Stimulated activated CD4-positive, alpha-beta T cell treated with anti-CD3 and anti-CD28 coated beads, Interleukin-4, amount 100 ng/mL, for 4 hours (primary cell): ENCODE measurements at places on chromosomes 6 and 20.
A peak's percentile ranks its signal among the peaks of the same experiment; 100 is the strongest.

DNA sequence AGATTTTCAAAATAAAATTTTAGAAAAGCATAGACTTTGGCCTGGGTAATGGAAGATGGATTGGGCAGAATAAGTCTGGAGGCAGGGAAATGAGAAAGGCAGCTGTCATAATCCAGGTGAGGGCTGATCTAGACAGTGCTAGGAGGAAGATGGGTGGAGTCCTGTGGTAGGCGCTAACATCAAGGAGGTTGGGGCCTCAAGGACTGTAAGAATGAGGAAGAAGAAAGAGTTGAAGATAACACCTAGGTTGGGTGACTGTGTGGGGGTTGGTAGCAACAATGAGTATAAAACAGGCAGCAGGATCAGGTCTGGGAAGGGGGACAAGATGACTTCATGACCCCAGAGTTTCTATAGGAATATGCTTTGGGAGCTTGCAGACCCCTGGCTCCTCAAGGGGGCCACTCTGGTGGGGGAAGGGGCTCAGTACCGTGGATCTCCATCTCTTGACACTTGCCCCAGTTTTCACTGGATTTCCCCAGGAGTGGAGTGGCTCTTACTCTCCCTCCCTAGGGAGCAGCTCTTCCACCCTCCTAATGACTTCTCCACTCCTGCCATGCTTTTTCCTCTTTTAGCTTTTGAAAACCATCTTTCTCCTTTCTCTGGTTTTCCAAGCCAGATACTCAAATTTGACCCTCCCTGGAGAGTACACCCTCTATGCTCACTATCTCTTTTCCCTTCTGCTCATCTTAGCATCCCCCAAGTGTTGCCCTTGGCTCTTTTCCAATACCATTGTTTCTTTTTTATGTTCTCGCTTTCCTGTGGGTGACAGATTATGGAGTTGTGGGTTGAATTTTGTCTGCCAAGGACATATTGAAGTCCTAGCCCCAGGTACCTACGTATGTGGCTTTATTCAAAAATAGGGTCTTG lies 14.8 kb downstream of the TRIM31 start:
- DNase-seq = no peak

DNA sequence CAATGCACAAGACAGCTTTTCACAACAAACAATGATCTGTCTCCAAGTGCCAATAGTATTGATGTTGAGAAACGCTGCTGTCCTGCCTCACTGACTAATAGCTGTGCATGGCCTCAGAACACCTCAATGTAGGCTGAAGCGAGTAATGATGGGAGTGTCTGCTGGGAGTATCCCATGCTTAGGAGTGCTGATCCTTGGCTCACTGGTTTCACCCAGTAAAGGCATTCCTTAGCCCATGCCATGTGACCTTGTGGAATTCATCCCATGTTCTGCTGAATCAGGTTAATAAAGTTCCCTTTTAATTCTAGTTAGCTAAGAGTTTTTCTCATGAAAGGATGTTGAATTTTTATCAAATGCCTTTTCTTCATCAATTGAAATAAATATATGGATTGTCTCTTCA lies 3.8 kb upstream of the WFDC12 start:
- DNase-seq = no peak

DNA sequence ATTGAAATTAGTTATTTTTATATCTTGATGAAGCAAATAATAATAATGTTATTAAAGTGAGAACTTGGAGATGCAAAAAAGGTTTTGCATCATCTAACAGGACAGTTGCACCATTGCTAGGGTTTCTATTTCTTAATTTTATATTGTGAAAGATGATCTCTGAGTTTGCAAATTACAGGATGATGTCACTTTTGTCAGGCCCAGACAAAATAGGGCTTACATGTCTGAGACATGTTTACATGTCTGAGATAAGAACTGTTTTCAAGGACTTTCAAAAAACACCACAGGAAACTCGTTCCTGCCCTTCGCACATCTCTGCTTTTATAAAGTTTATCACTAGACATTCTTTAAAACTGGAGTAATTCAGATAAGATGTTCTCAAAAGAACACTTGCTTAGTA lies 1075.8 kb upstream of the MANEA start:
- no peak for DNase-seq

- DNase-seq = peak; percentile 8
These were observed 28.4 kb upstream of the MAS1L start for GRCh38 chr6:29516108-29516507.

GRCh38 chr20:45987108-45987780 lies 15.2 kb upstream of the ZNF335 start:
- DNase-seq = peak; percentile 58

DNA sequence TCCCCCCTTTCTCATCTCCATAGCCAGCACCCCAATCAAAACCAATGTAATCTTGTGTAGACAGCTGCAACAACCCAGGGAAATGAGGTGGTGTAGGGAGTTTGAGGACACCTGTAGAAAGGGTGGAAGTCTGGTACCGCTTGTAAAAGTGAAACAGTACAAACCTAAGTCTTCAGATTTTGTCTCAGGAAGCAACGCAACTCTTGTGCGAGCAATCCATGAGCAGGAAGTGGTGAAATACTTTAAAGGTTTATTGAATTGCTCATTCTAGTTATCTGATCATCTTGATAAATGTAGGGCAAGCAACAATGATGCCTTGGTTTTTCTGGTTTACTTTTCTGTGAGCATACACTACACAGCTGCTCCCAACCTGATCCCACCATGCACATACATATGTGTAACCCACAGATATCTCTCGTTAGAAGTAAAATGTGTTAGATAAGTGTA lies 71.1 kb upstream of the THEMIS start:
- DNase-seq = peak; percentile 52

- no peak for DNase-seq
These were observed 509.3 kb upstream of the JARID2 start for GRCh38 chr6:14736554-14736953.

- no peak for DNase-seq
These were observed 2.8 kb downstream of the PDE10A start for GRCh38 chr6:165659945-165660856.

DNA sequence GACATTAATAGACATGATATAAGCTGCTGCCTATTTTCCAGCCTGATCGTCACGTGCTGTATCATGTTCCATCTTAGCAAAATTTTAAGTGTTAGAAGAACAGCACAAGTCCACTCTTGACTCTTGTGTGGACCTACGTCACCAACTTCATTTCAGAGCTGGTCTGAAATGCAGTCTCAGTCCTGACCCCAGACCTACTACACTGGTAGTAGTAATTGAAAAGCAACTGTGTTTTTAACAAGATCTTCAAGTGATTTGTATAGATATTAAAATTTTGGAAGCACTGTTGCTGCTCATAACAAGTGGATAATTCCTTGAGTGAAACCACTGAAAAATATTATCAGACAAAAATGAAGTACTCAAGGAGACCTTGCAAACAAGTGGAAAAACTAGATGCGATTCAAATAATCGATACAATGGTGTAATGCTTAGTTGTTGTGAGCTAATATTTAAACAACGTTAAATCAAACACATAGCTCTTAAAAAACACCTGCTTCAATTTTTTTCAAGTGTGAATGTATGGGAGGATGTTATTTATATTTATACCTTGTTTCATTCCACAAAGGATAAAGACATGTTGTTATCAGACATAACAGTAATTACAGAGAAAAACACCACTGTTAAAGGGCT lies 110.9 kb upstream of the JAG1 start:
- DNase-seq = no peak

GRCh38 chr6:156767603-156768467 lies 9.3 kb upstream of the ARID1B start:
- DNase-seq = no peak

GRCh38 chr20:42123981-42124473 lies 505.9 kb upstream of the CHD6 start:
- no peak for DNase-seq

GRCh38 chr20:51758978-51759544 lies 9.1 kb downstream of the ATP9A start:
- no peak for DNase-seq

DNA sequence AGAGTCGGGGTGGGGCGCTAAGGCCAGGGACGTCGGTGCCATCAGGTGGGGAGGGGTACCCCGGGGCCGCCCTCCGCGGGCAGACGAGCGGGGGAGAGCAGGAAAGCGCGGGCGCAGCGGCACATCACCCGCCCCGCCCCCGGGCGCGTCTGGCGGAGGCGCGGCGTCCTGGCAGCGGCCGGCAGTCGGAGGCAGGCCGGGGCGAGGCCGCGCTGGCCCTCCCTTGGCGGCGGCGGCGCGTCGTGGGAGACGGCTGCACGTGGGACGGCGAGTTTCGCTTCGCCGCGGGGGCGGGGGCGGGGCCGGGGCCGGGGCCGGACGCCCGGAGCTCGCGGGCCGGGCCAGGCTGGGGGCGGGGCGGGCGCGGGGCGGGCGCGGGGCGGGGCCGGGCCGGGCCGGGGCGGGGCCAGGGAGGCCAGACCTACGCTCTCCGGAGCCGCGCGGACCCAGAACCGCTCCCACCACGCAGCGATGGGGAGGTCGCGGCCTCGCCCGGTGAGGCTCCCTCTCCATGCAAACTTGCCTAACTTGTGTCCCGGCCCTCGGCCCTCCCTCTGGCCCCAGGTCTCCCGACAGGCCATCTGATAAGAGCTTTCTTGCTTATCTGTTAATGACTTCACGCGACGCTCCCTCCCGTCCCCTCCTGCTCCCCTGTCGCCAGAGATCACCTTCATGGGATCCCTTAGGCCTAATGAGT lies 12.5 kb downstream of the ITPR3 start:
- DNase-seq = peak; percentile 57

- DNase-seq = no peak
These were observed 16.8 kb upstream of the SNX9 start for GRCh38 chr6:157806131-157806855.

- no peak for DNase-seq
These were observed 22.4 kb upstream of the FAM217A start for GRCh38 chr6:4101298-4101697.

- DNase-seq = no peak
These were observed 45.4 kb upstream of the ECI2 start for GRCh38 chr6:4180652-4181255.

DNA sequence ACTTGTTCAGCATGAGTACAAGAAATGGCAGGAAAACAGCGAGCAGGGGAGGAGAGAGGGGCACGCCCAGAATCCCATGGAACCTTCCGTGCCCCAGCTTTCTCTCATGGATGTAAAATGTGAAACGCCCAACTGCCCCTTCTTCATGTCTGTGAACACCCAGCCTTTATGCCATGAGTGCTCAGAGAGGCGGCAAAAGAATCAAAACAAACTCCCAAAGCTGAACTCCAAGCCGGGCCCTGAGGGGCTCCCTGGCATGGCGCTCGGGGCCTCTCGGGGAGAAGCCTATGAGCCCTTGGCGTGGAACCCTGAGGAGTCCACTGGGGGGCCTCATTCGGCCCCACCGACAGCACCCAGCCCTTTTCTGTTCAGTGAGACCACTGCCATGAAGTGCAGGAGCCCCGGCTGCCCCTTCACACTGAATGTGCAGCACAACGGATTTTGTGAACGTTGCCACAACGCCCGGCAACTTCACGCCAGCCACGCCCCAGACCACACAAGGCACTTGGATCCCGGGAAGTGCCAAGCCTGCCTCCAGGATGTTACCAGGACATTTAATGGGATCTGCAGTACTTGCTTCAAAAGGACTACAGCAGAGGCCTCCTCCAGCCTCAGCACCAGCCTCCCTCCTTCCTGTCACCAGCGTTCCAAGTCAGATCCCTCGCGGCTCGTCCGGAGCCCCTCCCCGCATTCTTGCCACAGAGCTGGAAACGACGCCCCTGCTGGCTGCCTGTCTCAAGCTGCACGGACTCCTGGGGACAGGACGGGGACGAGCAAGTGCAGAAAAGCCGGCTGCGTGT lies 11.6 kb downstream of the TNFAIP3 start:
- DNase-seq = no peak

DNA sequence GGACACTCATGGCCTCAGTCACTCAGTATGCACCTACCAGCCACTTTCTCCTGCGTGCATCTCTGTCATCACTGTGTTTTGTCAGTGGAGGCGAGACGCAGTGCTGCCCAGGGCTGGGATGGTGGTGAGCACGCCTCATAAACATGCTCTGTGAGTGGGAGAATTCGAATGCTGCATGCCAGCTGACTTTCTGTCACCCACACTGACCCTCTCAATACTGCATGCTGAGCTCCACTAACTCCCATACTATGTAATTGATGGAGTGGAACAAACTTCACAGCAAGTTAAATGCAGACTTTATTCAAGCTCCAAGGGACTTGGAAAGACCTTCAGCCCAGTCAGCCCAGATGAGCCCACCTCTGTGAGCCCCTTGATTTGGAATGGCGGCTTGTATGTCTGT lies 22.7 kb upstream of the GGTLC1 start:
- no peak for DNase-seq

DNA sequence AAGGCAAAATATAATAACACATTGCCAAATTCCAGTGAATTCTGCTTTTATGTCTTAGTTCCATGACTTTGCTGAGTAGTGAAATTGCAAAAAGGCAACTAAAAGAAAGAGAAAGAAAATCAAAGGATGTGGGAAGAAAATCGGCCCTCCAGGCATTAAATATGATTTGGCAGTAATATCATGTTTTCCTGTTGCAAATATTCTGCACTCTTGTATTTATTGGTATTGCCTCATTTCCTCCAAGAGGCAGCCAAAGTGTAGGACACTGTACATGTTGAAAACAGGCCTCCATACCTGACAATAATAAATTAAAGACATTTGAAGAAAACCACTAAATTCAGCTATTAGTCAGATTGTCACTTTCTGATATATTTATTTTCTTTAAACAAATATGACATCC lies 460.0 kb upstream of the NOX3 start:
- DNase-seq = no peak
